ENCODE measurements at places on chromosomes 1 and 21.

GRCh38 chr21:27291006-27291405 is 324.1 kb upstream of the ADAMTS5 start:
- no peak for DNase-seq

DNA sequence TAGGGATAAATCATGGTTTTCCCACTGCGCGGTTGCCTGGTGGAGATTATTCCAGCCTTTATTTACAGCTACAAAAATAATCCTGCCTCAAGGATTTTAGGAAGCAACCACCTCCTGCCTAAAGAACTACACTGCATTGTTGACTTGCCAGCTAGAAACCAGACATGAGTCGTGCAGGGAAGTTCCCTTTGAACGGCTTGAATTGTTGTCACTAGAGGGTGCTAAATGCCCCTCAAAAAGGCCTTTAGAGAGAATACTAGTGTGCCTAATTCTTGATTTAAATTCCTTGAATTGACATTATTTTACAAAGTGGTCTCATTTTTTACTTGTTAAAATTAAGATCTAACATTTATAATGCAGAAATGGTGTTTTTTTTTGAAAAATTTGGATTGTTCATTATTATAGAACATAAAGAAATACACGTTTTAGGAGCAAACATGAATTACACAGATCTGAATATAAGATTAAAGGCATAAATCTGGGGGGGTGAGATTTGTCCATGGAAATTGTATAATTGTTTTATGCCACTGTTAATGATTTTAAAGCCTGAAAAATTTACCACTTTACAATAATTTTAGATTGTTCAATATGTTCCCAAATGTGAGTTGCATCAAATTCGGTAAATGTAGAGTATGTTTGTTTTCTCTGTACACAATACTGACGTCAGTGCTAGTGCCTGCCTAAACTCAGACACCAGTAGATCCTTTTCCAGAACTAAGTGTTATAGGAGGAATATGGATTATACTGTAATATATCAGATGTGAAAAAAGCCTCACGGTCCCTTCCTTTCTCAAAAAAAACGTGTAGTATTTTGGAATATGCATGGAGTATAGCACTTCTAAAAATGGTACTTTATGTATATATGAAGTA is 7.6 kb upstream of the ERG start:
- no peak for DNase-seq

DNA sequence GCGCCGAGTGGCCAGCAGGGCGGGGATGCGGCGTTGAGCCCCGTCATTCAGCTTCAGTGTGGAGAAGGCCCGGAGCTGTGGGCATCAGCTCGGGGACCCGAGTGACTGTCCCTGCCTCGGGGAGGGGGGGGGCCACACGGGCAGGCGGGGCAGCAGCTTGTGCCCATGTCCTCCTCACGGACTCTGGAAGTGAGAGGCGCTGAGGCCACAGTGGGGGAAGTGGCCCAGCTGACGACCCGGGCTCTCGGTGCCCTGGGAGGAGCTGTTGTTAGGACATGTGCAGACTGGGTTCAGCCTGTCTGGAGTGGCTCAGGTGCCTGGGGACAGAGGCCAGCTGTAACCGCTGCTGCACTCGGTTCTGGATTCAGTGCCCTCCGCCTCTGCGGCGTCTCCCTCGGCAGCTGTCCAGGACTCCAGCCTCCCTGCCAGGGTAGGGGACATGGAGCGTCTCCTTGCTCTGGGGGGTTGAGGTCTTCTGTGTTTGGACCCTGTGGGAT is 71.1 kb downstream of the SKI start:
- DNase-seq: no peak

DNA sequence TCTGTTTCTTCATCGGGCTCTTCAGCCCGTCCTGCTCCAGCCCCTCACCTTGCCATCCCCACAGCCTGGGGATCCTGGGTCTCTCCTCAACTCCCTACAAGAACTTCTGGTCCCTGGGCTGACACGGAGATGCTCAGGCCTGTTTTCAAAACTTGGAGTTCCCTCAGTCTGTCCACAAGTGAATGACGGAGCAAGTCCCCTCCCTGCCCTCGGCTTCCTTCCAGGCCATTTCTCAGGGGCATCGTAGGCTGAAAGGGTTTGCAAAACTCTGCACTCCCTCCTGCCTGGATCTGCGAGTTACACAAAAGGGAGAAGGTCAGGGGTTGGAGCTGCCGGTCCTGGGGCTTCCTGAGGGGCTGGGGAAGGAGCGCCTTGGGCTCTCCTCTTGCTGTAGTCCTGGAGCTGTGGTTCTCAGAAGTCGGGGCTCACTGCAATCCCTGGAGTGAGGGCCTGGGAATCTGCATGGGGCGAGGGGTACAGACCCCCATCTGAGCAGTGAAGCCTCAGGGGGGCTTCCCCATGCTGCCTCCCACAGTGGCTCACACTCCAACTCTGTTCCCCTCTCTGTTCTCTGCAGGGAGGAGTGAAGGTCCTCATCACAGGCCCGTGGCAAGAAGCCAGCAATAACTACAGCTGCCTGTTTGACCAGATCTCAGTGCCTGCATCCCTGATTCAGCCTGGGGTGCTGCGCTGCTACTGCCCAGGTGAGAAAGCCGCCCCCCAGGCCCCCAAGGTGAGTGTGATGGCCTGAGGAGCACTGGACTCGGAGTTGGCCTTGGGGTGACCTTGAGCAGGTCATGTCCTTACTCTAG is 100.6 kb upstream of the VAMP3 start:
- no peak for DNase-seq

- no peak for DNase-seq
Observed at GRCh38 chr1:239061770-239062169, 324.6 kb upstream of the CHRM3 start.

GRCh38 chr1:37811027-37811655 is 3.1 kb upstream of the YRDC start:
- peak; percentile 83 for DNase-seq

DNA sequence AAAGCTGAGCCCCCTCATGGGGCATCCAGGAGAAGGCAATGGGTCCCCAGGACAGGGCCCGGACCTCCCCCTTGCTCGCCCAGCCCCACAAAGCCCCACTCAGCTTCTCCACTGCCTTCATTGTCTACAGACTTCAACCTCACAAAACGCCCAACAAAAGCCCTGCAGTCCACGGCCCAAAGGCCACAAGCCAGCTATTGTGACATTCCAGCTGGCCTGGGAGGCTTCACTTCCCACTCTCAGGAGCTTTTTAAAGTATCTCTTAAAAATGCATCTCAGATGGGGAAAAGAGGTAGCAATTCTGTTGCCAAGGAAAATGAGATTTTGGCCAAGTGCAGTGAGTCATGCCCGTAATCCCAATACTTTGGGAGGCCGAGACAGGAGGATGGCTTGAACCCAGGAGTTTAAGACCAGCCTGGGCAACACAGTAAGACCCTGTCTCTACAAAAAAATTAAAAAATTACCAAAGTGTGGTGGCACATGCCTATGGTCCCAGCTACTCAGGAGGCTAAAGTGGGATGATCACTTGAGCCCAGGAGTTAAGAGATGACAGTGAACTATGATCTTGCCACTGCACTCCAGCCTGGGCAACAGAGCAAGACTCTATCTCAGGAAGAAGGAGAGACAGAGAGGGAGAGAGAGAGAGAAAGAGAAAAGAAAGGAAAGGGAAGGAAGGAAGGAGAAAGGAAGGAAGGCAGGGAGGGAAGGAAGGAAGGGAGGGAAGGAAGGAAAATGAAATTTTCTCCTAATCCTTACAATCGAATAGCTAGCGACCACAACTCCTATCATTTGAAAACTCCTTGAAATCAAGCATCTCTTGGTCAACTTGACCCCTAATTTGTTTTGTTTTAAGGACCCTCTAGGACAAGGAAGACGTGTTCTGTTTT is 31.4 kb upstream of the TARDBP start:
- no peak for DNase-seq
